ENCODE measurements at places on chromosomes 11 and 22. TPM values are rescaled to one million over a fixed set of nuclear protein-coding genes. Genes with fewer than 3 reads are reported as not detected.

DNA sequence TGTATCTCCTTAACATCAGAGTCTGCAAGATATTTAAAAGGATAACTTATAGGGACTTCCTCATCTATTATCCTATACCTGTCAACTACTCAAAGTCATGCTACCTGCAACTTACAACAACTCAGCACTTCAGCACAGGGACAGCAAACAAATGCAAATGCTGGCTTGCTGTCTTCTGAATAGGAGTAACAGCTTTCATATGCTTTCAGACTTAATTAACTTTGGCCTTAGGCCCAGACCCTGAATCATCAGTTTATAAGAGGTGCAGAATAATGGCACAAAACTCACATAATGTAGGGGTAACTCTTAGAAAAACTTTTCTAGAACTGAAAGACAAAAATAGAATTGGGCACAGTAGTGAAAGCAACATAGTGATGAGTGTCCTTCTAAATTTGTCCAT, 953.4 kb downstream of the DLG2 start:
- H3K4me3 ChIP-seq: no peak overlapping the region
- peaks cover 9% of the 10 kb centered on the region for H3K4me1 ChIP-seq
- no peaks in the 10 kb centered on the region for H3K36me3 ChIP-seq
- no peak for DNase-seq
- peaks cover 3% of the 10 kb centered on the region for H3K27me3 ChIP-seq
- H3K27ac ChIP-seq: no peak overlapping the region

GPR83 gene
- total RNA-seq: 0.31 TPM

GRCh38 chr22:31295831-31296657, 3.8 kb upstream of the PIK3IP1 start:
- peaks cover 3% of the 10 kb centered on the region for H3K27me3 ChIP-seq
- H3K4me3 ChIP-seq: no peak overlapping the region
- peaks cover 37% of the 10 kb centered on the region for H3K4me1 ChIP-seq
- H3K27ac ChIP-seq: no peak overlapping the region
- no peaks in the 10 kb centered on the region for H3K36me3 ChIP-seq

TEX54 gene
- total RNA-seq: not detected

DNA sequence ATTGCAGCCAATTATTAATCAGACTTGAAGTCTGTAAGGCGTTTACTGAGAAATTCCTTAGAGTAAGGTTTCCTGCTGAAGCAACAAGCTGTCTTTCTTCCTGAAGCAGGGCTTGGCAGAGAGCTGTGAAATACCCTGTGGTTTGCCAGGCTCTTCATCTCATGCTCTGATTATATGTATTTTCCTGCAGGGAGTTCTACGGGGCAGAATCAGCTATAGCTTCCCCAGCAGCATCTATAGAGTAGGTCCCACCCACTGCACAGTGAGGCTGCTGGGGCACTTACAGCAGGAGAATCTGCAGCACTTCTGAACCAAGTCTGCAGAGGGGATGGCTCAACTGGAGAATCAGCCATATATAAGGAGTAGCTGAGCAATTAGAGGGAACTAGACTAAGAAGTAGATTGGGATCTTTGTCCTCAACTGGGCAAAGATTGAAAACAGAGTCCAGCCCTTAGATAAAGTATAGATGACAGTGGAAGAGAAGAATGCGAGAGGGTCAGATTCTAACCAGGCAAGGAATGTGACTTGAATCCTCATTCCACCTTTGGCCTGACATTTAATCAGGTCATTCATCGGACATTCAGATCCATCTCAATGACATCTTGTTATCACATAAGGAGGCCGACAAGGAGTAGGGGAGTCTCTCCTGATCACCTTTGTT, 37.6 kb downstream of the CNTF start:
- no peak overlapping the region for H3K27ac ChIP-seq
- no peaks in the 10 kb centered on the region for H3K27me3 ChIP-seq
- no peaks in the 10 kb centered on the region for H3K36me3 ChIP-seq
- DNase-seq: no peak
- H3K4me3 ChIP-seq: no peak overlapping the region

NAALAD2 gene
- total RNA-seq: 30.9 TPM

CALCA gene
- not detected for total RNA-seq
